ENCODE measurements at places on chromosomes 1 and 21.

GRCh38 chr1:107246775-107247345, 106.0 kb downstream of the NTNG1 start:
- no peak for DNase-seq

GRCh38 chr1:205630241-205630640, 1.6 kb downstream of the ELK4 start:
- DNase-seq: no peak

DNA sequence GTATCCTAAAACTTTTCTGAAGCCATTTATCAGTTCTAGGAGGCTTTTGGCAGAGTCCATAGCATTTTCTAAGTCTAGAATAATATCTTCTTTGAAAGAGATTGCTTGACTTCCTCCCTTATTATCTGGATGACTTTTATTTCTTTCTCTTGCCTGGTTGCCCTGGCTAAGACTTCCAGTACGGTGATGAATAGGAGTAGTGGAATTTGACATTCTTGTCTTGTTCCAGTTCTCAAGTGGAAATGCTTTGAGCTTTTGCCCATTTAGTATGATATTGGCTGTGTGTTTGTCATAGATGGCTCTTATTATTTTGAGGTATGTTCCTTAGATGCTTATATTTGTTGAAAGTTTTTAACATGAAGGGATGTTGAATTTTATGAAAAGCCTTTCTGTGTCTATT, 1647.9 kb downstream of the PLA2G4A start:
- DNase-seq: no peak

DNA sequence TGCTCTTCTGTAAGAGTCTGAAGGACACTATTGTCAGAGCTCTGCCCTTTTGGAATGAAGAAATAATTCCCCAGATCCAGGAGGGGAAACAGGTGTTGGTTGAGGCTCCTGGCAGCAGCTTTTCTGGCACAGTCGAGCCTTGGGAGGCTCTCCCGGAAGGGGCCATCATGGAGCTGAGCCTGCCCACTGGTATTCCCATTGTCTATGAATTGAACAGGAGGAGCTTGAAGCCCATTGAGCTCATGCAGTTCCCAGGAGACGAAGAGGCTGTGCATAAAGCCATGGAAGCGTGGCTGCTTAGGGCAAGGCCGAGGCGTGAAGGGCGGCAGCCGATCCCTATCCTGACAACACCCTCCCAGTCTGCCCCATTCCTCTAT, 26.6 kb downstream of the UBE4B start:
- DNase-seq: no peak

DNA sequence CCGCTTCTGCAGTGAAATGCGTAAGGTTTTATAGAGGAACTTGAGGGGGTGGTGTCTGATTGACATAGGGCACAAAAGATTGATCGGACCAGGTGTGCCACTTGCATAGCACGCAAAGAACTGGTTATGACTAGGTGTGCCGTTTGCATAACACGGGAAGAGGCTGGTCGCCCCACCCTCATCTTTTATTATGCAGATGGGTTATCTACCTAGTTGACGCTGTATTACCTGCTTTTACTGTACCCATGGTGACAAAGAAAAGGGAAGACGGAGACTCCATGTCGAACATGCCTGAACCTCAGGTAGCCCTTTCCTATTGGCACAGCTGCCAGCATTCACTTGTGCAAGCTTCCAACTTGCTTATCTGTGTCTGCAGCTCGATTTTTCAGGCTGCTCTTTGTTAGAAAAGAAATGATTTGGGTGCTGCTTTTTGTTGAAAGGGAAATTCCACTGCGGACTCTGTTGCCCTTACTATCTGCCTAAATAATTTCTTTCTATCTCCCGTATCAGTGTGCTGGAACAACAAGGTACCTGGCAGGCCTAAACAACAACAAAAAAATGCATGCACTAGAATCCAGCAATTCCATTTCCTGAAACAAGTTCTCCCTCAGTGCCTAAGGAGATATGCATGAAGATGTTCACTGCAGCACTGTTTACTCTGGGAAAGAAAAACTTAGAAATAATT, 194.4 kb upstream of the KAZN start:
- no peak for DNase-seq

DNA sequence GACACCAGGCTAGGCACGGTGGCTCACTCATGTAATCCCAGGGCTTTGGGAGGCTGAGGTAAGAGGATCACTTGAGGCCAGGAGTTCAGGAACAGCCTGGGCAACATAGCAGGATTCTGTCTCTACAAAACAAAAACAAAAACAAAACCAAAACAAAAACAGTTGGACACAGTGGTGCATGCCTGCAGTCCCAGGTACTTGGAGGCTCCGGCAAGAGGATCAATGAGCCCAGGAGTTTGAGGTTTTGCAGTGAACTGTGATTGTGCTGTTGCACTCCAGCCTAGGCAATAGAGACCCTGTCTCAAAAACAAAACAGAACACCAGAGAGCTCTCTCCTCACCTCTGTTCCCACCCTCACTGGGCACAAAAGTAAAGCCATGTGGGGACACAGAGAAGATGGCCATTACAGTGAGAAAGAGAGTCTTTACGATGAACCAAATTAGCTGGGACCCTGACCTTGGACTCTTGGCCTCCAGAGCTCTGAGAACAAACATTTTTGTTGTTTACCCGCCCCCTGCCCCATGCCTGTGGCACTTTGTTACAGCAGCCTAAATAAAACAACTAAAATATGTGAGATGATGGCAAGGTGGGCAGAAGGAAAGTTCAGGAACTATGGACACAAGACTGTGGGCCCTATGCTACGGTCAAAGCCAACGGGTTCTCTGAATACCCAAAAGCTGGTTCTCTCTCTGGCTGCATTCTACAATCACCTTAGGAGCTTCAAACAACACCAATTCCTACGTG, 9.8 kb downstream of the NADK start:
- DNase-seq: no peak

DNA sequence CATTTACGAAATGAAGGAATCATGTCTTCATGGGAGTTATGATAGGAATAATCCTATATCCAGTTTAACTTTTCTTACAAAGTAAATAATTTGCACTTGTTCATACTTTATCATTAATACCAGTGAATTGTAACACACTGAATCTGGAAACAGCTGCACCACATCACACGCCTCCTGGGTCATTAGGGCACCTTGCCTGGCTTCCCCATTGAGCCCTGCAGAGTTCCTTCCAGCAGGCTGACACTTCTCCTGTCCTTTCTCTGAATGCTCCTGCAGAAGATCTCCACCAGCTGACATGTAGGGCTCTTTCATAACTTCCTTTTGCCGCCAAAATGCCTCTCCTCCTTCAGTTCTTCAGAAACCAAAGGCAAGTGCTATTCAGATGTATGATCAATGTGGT, 201.1 kb downstream of the DAB1 start:
- DNase-seq: no peak

GRCh38 chr1:236880209-236880608, 85.1 kb downstream of the MTR start:
- no peak for DNase-seq

DNA sequence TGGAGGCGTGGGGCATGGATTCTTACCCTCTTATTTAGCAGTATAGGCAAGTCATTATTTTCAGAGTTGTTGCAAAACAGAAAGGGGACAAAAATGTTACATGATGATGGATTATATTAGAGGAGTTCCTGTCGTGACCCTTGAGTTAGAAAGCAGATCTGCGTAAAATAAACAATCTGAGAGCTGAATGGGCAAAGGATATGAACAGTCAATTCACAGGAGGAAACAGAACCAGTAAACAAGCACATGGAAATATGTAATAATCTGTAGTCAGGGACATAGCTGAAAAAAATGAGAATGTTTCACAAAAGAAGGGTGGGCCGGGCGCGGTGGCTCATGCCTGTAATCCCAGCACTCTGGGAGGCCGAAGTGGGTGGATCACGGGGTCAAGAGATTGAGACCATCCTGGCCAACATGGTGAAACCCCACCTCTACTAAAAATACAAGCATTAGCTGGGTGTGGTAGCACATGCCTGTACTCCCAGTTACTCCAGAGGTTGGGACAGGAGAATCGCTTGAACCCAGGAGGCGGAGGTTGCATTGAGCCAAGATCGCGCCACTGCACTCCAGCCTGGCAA, 20.9 kb downstream of the RCAN1 start:
- DNase-seq: no peak

DNA sequence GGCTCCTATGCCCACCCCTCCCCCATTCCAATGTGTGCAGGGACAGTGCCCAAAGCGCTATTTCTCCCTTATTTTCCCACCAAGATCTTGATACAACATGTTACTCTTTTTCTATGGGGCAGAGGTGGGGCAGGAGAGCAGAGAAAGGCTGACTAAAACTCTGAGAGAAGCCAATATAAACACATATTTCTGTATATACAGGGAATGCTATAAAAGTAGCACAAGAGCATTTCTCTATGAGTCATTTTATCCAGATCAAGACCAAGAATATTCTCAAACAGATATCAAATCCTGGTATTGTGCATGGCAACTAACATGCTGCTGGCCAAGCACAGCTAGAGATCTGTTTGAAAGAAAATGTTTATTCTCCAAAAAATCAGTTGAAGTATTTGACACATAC, 7.3 kb downstream of the WDR26 start:
- no peak for DNase-seq

GRCh38 chr1:206575165-206575893, 36.9 kb downstream of the EIF2D start:
- no peak for DNase-seq

GRCh38 chr1:110084227-110085078, 14.0 kb upstream of the ALX3 start:
- no peak for DNase-seq

- DNase-seq: no peak
These were observed 7.3 kb downstream of the CSTB start for GRCh38 chr21:43768868-43769167.

DNA sequence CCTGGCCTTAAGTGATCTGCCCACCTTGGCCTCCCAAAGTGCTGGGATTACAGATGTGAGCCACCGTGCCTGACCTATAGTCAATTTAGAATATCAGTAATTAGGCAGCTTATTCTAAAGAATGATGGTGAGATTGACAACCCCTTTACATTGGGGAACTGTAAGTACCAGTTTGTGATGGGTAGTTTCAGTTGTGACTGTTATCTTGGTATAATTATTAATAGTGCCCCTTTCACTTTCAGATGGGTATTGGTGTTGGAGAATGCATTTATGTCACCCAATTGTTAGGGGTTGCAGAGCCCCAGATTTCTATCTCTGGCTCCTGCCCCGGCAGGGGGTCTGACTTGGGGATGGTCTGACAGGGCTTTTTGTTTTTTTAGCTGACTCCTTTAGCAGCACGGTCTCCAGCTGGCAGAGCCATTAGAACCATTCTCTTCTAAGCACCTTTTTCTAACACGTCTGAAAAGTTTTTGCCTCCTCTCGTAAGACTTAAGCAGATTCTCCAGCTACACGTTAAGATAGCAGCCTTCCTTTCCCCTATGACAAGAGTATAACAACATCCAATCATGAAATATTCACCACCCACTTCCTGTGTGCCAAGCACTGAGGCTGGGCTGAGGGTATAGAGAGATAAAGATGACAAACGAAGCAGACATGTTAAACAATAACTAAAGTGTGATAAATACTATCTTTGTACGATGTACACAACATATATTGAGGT, 157.8 kb downstream of the SDCCAG8 start:
- DNase-seq: no peak

DNA sequence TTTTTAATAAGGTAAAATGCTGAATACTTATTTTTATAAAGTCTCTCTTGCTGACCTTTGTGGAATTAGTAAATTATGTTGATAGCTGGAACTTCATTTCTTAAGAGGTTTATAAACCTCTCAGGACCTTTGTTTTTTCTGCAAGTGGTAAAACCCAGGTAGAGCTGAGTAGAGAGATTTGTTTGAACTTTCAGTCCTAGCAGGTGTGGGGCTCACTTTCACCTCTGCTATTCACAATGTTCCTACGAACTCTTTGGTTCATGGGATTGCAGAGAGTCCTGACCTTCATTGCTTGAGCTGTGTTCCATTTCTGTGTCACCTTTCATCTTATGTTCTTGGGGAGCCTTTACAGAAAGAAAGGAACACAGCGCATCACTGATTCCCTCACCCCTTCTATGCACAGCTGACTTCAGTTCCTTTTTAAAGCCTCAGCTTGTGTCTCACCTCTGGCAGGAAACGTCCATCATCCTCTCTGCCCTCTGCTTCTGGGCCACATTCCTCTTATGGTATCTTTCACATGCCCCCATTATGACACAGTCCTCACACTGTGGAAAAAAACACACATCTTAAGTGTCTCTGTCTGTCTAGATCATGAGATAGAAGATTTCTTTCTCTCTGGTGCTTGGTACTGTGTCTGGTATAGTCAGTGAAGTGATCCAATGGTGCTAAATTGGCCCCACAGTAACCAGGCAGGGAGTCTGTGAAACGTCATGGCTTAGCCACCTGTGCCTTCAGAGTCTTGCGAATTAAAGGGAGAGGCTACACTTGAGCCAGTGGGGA, 262.5 kb upstream of the B3GALT2 start:
- no peak for DNase-seq

- no peak for DNase-seq
These were observed 260.0 kb upstream of the BEND5 start for GRCh38 chr1:49036700-49037099.

DNA sequence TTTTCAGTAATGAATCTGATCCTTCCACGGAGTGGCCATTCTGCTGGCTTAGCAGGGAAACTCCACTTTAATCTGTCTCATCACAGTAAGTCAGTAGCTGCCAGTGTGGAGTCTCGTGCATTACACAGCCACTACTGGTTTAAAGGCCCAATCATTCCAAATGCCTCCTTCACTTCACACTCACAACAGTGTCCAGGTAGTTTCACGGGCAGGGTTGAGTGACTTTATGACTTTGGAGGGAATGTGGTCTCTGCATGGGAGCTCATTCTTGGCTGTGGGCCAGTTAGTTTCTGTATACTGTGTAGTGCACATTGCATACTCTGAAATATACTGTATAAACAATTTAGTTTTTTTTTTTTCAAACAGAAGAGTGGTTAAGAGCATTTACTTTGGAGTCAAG, 34.6 kb upstream of the C1orf87 start:
- no peak for DNase-seq

DNA sequence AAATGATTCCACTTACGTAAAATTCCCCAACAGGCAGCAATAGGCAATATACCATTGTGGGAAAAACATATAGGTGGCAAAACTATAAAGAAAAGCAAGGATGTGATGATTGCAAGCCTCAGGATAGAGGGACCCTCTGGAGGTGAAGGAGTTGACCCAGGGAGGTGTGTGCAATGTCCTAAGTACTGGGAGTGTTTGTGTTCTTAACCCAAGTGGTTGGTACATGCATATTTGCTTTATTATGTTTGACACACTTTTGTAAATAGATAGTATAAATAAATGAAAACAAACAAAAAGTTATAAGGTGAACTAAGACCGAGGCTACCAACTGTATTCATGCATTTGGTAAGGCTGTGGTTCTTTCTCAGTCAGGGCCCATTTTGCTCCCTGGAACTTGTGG, 7.5 kb downstream of the MX1 start:
- DNase-seq: no peak

DNA sequence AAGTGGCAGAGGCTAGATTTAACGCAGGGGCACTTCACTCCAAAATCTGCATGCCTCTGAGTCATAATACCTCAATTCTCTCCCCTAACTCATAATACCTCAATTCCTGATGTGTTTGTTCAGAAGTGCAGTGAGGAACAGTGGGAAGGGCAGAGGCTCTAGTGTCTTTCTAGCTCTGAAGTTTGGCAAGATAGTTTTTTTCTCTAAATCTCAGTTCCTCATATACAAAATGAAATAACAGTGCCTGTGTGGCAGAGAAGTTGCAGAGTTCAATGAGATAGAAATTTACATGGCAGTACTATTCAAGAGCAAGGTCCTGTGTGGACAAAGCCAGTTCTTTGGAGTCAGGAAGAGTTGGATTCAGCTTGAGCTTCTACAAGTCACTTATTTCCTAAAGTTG, 9.8 kb downstream of the JUN start:
- no peak for DNase-seq

- no peak for DNase-seq
These were observed 144.1 kb upstream of the AJAP1 start for GRCh38 chr1:4510276-4510691.

All from stimulated activated CD4-positive, alpha-beta T cell treated with anti-CD3 and anti-CD28 coated beads, Interleukin-1b, Interleukin-23, amount 100 ng/mL, for 24 hours (primary cell).